ENCODE measurements at places on chromosomes 11 and 22.

DNA sequence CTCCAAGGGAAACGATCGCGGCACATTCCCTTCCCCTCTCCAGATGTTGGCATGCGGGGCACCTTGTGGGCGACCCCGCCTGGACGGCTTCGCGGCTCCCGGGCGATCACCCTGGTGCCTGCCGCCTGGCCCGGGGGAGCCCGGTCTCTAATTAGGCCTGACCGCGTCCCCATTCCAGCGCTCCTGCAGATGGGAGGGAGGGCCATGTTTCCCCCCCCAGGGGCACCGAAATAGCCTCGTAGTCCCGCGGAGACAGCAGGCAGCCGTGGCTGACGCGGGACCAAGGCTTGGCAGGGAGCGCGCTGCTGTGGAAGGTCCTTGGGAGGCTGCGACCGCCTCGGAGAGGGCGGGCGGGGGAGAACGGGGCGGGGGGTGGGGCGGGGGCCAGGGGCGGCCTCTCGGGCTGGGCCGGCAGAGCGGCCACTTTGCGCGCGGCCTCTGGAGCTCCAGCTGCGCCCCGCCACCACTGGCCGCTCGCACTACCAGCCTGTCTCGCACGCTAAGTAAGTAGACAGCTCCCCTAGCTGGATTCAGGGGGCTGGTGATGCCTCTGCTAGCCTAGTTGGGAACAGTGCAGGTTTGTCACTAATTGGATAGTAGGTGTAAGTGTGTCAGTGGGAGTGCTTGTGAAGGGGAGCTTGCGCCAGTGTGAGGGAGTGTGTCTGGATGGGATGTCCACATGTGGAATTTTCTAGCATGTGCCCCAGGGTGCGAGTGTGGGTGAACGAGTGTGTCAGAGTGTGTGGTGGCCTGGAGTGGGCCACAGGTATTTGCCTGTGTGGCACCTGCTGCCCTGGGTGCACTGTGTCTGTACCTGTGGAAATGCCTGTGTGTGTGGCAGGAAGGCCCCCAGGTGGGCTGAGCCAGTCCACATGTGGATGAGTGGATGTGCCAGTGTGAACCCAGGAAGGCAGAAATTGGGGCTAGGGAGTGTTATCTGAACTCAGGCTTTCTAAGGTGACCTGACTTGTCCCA, at the start of gene INSC:
Gene INSC (plus strand): TSS at position 423 of the 975 bp plus-strand sequence. CDS start 34,252 bp downstream, outside the sequence.
- DNase-seq, result peak; percentile 19

DNA sequence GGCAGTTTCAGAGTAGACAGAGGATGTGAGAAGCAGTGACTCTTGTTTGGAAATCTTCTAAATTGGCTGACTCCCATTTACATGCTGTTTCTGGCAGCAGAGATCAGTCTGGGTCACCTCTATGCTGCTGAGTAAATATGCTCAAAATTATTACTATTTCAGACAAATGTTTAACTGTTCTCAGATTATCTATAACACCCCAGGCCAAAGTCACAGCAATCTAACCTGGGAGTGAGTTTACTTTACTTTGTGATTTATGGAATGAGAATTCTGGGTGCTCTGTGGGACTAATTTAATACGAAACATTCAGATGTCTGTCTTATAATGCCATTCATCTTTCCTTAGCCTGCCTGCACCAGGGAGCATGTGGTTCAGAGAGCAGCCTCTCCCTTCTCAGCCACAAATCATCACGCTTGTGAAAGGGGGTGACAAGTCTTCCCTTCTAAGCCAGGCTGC, 282.5 kb upstream of the MPPED2 start:
- DNase-seq, result no peak

DNA sequence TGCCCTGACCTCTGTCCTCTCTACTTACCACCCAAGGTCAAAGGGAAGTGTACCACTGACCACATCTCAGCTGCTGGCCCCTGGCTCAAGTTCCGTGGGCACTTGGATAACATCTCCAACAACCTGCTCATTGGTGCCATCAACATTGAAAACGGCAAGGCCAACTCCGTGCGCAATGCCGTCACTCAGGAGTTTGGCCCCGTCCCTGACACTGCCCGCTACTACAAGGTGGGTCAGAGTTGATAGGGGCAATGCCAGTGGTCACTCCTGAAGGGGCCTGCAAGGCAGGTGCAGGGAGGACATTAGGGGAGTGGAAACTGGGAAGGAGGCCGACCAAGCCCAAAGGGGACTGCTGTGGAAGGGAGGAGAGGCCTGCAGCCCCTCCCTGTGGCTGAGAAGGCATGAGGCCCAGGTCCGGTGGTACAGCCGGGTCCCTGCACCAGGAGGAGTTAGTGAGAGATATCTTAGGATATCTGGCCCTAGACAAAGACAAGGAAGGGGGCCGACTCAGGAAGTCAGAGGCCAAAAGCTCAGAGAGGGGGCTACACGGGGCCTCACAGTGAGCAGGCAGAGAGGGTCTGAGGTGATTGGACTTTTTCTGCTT, 17.9 kb downstream of the POLR3H start:
- no peak for DNase-seq

GRCh38 chr22:24716602-24717001, 57.9 kb downstream of the PIWIL3 start:
- no peak for DNase-seq

GRCh38 chr11:3183523-3183922, 18.4 kb upstream of the OSBPL5 start:
- DNase-seq, result no peak

- no peak for DNase-seq
Measured at GRCh38 chr22:37546437-37547250, 13.6 kb upstream of the CDC42EP1 start.

DNA sequence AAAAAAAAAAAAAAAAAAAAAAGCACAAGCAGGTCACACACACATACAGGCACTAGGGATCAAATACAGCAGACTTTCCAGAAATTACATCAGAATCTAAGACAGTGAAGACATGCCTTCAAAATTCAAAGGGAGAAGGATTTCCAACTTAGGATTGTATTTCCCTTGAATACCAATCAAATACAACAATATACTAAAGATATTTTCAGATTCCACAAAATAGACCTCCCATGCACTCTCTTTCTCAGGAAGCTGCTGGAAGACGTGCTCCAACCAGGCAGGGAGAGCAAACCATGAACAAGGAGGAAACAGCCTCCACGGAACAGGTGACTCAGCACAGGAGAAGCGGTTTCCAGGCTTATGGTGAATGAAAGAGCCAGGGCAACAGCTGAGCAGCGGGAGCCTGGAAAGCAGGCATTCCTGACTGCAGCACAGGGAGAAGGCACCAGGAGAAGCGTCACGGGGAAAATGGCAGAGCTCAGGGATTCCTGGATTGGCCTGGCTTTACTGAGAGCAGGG, 32.0 kb downstream of the TMEM184B start:
- DNase-seq, result no peak

DNA sequence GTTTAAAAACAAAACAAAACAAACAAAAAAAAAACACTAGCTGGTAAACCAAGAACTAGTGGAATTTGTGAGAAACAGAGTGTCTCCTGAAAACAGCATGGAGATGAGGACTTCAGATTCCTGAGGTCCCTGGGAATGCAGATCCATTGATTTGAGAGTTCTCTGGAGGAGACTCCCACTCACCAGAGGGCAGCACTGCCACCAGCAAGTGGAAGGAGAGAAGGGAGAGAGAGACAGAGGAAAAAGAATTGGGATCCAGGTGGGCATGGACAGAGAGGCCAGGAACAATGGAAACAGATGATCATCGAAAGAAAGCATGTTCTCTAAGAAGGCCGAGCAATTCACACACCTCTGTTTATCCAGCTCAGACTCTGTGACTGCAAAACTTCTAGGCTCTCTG, 31.8 kb downstream of the ETS1 start:
- no peak for DNase-seq

GRCh38 chr22:47566491-47566890, 804.0 kb downstream of the TBC1D22A start:
- DNase-seq, result no peak

GRCh38 chr11:13367115-13367514, 89.5 kb downstream of the BMAL1 start:
- no peak for DNase-seq

GRCh38 chr11:134760299-134760698, 348.3 kb upstream of the B3GAT1 start:
- no peak for DNase-seq

DNA sequence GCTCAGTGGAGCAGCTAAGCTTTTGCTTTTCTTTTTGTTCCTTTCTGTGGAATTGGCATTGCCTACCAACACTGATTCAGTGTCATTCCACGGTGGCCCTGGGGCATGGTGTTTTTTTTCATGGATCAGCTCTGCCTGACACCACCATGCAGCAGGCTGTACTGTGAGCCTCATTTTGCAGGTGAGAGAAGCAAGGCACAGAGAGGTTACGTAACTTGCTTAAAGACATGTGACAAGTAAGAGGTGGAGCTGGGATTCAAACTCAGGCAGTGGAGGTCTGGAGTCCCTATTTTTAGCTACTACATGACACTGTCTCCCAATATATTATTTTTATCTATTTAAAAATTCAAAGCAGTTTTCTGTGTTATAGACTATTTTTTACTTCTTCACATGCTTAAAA, 44.4 kb downstream of the APOL3 start:
- DNase-seq, result no peak

DNA sequence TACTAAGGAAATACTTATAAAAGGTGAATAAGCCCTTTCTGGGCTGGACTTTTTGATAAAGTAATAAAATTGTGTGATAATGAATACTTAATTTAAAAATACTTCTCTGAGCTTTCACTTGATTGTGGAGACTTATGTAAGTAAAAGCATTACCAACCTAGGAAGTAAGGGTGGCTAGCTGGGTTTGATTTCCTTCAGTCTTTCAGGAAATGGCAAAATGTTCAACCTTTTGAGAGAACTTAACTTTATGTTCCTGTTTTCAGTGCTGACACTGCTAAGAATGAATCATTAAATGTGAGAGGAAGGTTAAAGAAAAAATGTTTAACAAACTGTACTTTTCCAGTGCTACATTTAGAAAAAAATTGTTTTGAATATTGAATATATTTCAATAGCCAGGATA, 900.3 kb downstream of the METTL15 start:
- DNase-seq, result no peak

GRCh38 chr11:80024119-80024518, 583.3 kb upstream of the TENM4 start:
- DNase-seq, result no peak

GRCh38 chr11:109892321-109892794, 200.8 kb upstream of the ZC3H12C start:
- DNase-seq, result no peak

DNA sequence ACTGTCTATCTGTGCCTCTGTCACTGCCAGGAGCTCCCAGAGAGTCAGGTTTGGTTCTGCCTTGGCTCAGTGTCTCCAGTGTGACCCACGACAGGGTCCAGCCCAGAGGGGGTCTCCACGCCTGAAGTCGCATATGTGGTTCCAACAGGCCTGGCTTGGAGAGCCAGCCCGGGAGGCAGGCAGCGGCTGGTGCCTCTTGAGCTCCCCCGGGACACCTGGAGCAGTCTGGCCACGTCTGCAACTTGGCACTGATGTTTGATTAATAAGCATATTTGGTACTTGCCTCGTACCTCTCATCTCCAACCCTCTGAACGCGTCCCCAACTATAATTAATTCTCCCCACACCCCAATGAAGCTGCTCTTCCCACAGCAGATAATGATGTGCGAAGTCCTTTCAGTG, 31.7 kb upstream of the SHISAL1 start:
- DNase-seq, result no peak

DNA sequence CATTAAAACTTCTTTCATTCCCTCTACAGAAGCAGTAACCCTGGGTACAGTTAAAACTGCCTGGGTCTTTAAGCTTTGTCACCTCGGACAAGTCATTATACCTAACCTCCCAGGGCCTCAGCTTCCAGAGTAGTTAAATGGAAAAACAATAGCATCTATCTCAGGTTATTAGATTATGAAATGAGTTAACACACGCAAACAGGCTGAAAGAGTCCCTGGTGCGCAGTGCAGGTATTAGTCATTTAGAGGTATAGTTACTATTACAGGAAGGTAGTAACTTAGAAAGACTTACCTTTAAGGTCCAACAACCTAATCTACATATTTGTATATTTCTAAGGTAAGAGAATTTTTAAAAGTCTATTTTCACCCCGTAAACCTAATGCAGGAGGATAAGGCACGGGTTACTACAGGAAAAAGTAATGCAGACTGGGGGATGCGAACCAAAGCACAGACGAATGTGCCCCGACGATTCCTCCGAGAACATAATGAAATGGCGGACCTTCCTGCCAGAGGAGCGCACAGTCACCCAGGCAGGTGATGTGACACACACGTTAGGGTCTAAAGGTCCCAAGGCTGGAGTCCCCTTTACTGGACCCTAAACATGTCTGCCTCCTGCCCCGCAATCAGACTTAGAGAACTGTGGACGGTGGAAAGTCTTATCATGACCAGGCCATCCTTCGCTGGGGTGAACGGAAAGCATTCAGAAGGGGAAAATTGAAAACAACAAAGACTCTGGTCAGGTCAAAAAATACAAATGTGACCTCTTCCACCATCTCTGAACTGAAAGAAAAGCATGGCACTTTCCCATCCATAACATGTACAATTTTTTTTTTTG, 1.3 kb downstream of the NAP1L4 start:
- no peak for DNase-seq

DNA sequence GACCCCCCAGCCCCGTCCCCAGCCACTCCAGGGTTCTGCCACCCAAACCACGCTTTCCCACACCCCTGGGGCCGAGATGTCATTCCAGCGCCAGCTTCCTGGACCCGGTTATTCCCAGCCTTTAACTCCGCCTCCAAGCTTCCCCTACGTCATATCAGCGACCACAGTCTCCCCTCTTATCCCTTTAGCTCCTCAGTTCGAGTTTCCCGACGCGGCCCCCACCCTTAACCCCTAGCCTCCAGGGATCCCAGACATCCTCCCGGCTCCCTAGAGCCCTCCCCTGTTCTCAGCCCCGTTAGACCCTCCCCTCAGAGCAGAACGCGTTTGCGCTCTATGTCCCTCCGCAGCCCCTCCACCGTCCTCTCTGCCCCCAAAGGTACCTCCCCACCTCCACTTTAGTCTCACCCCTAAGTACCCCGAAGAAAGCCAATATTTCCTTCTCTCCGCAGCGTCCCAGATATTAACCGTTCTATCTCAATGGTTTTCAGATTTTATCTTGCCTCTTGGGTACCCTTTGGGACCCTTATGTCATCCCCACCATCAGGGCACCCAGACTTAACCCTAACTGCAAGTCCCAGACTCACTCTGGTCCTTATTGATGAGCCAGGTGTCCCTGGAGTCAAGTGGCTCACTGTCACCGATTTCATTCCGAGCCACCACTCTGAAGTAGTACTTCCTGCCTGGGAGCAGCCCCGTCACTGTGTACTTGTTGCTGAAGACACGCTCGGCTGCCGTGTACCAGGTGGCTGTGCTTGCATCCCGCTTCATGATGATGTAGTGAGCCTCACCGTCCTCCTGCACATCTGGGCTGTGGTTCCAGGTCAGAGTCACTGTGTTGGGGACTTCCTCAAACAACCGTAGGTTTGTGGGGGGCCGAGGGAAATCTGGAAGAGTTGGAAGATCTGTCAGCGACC, 8.0 kb downstream of the TMEM86A start:
- DNase-seq, result peak; percentile 12

Data from hypothalamus (tissue), 51 donors.